ENCODE measurements at places on chromosomes 4 and X.

GRCh38 chrX:18415386-18415785 is 10.0 kb upstream of the CDKL5 start:
- no peak for DNase-seq

DNA sequence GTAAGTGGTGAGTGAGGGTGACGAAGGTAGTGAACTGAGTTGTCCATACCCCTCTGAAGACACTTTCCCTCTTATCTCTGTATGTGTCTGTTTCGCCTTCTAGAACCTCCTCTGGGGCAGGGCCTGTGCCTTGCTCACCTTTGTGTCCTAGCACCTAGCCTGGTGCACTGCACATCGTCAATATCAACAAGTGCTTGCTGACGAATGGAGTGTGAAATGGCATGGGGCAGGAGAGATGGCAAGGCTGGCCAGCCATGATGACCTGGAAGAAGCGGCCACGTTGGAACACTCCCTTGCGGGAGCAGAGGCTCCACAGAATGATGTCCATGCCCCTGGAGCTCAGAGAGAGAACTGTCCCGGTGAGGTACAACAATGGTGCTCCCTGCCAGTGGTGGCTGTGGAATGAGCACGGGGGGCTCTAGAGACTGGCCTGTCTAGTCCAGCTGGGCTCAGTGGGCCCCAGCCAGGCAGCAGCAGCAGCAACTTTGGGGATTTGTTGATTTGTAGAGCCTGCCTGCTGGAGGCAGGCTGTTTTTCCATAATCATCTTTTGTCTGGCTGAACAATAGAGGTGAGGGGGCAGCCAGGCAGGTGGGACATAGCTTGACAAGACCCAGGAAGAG is 112.2 kb upstream of the PJA1 start:
- DNase-seq = no peak

GRCh38 chr4:154478547-154478946 is 13.1 kb downstream of the DCHS2 start:
- DNase-seq = no peak

- no peak for DNase-seq
Measured at GRCh38 chrX:65928522-65928921, 111.4 kb downstream of the VSIG4 start.

GRCh38 chr4:98570151-98570797 is 88.1 kb downstream of the TSPAN5 start:
- no peak for DNase-seq

DNA sequence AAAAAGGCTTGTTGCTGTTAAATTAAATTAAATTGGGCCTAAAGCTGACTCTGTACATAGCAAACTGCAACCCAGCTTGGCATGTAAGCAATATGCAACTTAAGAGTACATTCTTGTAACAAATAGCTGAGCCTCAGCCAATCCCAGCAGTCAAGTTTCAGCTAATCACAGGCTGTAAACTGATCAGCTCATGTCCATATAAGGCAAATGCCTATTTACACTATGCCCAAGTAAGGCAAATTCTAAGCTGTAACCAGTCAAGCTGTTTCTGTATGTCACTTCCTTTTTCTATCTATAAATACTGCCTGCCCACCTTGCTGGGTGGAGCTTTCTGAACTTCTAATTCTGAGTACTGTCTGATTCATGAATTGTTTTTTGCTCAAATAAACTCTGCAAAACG is 429.1 kb upstream of the FTHL17 start:
- no peak for DNase-seq

- DNase-seq = no peak
Measured at GRCh38 chrX:8971116-8971515, 62.8 kb downstream of the FAM9B start.

DNA sequence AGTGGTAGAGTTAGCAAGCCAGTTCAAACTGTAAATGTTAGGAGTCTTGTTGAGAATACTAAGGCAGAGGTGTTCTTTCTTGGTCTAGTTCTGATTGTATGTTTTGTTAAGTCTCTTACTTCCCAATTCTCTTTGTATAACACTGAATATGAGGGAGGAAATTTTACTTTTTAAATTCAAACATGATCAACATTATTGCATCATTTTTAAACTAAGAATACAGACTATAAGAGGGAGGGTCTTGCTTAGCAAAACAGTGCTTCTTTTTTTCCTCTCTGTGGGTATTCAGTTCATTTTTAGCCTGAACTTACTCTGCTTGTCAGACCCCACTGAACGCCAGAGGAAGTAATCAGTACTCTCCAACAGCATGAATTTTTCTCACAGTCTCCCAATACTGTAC is 198.0 kb downstream of the GABRG1 start:
- no peak for DNase-seq

- no peak for DNase-seq
Measured at GRCh38 chrX:119382606-119383005, 16.5 kb upstream of the SLC25A43 start.

DNA sequence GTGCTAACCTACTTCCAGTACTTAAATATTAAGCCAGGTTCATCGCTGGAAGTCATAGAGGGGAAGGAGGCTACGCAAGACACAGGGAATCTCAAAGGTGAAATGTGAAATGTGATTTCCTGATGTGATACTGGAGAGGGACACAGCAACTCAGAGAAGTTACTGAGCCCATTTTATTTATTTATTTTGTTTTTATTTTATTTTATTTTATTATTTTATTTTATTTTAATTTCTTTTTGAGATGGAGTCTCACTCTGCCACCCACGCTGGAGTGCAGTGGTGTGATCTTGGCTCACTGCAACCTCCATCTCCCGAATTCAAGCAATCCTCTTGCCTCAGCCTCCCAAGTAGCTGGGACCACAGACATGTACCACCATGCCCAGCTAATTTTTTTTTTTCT is 19.7 kb downstream of the CLRN2 start:
- no peak for DNase-seq

DNA sequence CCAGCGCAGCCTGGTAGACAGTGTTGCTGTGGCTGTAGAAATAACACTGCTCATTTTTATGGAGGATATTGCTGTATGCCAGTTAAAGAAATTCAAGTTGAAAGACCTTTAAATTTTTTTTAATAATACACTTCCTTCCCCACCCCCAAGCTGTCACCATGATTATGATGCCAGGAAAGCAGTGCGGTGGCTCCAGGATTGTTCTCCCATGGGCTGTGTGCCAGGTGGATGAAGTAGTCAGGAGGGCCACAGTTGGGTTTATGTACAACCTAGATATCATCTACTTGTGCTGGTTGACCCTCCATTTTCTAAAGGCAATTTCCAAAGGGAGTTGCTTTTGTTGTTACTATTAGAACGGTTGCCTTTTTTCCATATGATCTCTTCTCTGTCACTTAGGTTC is 136.6 kb downstream of the AFF1 start:
- no peak for DNase-seq

- no peak for DNase-seq
Measured at GRCh38 chr4:53012738-53013137, 150.6 kb downstream of the RASL11B start.

DNA sequence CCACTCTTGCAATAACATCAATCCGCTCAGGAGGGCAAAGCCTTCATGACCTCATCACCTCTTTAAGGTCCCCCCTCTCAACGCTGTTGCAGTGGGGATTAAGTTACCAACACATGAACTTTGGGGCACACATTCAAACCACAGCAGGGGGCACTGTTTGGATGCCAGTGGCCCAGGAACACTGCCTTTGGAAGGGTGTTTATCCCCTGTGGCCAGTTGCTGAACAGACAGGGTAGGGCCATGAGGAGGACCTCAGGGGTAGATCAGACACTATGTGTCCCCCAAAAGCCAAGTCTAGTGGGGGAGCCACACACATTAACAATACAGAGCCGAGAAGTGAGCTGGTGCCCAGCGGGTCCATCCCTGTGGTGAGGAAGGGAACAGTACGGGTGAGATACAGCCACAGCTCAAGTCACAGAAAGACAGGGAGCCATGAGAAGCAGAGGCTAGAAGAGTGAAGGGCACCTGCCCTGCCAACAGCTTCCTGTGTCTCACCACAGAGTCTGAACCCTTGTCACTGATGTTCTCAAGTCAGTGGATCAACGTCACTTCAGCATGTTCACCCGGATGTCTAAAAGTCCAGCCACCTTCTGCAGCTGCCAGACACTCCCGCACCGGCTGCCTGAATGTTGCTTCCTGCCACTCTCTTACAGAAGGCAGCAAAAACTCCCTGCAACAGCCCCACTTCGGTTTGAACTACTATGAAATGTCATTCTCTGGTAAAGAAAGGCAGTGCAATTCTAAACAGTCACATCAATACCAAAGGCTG is 19.9 kb upstream of the MXD4 start:
- peak; percentile 29 for DNase-seq

DNA sequence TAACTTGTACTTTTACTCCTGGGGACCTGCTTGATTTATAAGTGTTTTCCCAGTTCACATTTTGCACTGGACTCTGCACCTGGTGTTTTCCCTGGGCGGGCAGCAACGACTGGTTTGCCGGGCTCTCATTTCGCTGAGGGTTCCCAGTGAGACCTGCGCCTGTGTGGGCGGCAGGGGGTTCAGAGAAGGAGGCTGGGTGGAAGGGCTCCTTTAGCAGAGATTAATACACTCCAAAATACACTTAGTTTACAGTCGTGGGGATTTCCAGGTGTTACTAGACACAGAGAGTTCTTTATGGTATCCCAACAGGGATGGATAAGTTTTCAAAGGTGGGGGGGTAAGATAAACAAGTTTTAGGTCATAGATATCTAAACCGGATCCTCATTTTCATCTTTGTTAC is 53.0 kb upstream of the SHISA3 start:
- no peak for DNase-seq

DNA sequence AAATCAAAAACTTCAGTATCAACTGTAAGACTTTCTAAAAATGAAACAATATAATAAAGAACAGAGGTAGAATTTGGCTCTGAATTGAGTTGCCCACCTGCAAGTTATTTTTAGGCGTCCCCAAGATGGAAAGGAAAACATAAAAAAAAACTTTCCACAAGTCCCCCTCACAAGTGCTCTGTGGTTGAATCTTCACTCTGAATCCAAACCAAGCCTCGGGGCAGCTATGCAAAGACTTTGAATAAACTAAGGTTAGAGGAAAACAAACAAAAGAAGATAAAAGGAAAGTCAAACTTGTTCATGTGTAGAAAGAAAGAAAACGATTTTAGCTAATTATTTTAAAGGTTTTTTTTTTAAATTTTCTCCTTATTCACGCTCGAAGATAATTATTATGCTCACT is 372.4 kb upstream of the SLIT2 start:
- DNase-seq = no peak

DNA sequence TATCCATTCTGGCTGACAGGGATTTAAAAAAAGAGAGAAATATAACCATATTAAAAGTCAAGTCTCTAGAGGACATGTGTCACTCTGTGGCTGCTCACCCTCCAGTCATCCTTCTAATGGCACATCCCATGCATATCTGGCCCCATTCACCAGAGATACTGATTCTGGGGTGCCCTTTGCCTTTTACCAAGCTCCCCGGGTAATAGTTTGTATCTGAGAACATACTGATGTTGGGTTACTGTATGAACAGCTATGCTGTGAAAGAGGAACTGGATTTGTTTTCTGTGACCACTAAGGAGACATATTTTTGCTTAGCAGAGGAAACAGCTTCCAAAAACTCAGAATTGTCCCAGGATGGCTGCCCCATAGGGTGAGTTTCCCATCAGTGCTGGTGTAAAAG is 56.0 kb downstream of the SAT1 start:
- no peak for DNase-seq

GRCh38 chr4:102341201-102341600 is 4.1 kb downstream of the SLC39A8 start:
- DNase-seq = no peak

DNA sequence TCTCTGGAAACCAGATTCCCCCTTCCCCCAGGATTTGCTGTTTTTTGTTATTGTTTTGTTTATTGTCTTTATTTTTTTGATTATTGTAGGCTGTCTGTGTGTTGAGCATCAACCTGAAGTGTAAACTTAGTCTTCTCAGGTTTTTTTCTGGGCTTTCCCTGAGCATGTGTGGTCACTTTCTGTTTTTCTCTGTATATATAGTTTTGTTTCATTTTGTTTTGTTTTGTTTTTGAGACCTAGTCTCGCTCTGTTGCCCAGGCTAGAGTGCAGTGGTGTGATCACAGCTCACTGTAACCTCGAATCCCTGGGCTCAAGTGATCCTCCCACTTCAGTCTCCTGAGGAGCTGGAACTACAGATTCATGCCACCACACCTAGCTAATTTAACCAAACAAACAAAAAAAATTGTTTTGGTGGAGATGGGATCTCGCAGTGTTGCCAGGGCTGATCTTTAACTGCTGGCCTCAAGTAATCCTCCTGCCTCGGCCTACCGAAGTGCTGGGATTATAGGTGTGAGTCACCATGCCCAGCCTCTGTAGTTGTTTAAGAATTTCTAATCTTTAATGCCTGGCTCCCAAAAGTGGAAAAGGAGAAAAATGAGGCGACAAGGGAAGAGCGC is 9.1 kb downstream of the IL13RA1 start:
- DNase-seq = no peak

DNA sequence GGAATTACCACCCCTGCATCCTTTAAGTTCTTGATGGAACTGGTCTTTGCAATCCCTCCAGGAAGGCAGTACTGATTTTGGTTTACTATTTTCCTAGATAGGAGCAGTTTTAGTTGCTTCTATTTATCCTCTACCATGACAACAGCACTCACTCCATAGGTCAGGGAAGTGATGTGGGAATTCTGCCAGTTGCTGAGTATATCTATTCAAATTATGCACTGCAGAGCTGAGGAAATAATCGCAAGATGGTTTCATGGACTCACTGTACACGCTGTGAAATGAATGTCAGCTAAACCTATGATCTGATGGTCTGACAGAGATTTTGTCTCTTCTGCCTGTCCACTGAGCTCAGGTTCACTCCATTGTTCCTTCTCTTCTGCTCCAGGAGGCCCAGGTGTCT is 135.8 kb downstream of the FAAH2 start:
- no peak for DNase-seq

DNA sequence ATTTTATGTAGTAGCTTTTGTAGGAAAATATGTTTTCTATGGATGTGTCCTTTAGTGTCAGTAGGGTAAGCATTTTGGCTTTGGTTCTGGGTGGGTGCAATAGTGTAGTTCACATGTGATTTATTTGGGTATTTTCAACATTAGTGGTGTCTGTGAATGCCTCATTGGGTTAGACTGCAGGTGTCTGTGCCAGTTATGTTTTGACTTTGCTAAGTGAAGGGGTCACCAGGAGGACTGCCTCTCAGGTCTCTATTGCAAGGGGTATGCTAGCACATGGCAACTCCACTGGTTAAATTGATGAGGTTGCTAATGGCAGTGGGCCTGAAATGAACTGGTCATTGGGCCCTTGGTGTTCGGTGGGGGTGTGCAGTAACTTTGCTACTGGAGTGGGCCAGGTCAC is 467.1 kb downstream of the NAF1 start:
- DNase-seq = no peak

All from stimulated activated CD8-positive, alpha-beta memory T cell treated with anti-CD3 and anti-CD28 coated beads, Interleukin-2, amount 100 ng/mL, for 48 hours (primary cell).